ENCODE measurements at places on chromosomes 1 and 21.

DNA sequence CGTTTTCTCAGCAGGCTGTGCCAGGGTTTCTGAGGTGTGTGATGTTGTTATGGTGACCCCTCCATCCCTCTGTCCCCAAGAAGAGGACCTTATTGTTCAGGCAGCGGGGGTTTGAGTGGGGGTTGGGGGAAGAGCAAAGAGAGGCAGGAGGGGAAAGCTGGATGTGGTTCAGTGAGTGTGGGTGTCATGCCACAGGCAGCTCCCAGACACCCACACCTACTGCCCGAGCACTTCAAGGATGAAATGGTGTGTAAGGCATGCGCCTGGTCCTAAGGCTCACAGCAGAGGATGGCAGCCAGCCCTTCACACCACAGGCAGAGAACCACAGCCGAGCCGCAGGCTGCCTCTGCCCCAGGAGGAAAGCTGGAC, 49.9 kb upstream of the STUM start:
- no peak for DNase-seq

DNA sequence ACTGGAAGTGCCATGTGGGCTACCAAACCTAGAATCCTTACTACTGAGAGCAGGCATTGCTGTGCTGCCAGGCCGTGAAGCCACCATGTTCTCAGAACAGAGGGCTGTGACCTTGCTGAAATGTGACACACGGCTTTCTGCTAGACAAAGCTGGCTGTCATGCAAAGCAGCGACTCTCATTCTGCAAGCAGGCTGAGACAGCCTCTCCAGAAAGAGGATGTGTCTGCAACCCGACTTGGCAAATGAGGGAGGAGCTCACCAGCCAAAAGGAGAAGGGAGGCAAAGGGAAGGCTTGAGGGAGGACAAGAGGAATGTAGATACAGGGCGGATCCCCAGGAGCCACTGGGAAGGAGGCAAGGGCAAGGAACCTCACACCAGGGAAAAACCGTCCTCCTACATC, 85.7 kb upstream of the KRTAP19-8 start:
- DNase-seq, result no peak

- no peak for DNase-seq
Measured at GRCh38 chr21:24941316-24942185, 665.7 kb downstream of the MRPL39 start.

DNA sequence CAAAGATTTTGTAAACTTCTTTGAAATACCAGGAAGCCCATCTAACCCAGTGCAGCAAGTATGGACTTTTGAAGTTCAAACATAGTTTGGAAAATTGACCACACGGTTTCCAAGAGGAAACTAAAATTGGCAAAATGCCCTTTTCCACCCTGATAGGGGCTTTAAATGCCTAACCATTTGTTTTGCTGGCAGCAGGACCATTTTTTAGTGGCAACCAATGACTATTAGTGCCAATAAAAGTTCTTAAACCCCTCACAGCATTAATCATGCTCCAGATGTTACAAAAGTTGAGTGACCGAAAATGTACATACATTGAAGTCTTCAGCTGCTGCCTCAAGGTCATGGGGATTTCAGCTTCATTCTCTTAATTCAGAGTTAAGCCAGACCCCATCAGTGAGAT, 46.4 kb upstream of the ENAH start:
- no peak for DNase-seq

DNA sequence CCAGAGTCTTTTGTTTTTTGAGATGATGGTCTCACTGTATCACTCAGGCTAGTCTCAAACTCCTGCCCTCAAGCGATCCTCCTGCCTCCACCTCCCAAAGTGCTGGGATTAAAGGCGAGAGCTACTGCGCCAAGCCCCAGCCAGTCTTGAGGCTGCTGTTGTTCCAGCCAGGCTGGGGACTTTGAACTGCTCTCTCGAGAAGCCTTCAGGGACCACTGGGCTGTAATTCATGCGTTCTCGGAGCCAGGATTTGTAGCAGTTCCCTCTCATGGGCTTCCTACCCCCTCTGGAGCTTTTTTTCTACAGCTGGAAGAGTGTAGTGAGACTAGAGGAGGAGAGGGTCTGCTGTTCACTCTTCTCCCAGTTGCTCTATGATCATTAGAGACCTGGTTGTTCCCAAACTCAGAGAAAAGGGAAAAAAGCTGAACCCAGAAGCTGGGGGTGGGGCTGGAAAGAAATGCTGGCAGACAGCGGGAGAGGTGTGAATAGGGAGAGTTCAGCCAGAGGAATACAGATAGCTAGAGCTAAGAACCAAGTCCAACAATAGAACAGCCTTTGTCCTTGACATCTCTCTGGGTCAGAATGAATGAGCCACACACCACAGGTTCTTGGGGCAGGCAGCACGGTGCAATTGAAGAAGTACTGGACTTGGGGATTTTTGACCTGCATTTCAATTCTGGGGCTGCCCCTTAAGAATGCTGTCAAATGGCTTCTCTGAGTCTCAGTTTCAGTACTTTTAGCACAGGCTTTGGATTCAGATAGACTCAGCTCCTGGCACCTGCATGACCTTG, 13.2 kb upstream of the SLC41A1 start:
- no peak for DNase-seq

DNA sequence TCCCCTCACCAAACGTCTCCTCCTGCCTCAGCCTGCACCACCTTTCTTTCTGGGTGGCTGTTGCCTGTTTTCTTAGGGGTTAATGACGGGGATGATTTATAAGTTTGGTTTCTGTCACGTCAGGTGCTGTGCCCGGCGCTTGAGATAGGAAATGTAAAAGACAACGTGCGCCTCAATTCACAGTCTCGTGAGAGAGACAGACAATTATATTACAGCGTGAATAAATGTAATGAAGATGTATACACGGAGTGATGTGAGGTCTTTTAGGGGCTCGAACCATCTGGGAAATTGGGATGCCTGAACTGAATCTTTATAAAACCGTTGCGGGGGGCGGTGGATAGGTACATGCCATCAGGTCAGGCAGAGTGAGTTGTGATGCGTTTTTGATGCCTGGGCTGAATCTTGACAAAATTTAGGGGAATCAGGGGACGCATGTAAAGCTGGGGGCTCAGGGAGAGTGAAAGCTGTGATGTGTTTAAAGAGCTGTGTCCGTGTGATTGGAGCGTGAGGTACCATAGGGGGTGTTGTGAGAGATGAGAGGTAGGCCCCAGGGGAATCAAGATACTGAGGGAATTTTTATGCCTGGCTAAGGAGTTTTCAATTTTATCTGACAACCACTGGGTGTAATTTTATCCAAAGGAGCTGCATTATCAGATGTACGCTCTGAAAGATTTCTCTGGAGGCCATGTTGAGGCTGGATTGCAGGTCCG, 831 bp downstream of the TIPRL start:
- DNase-seq, result no peak

GRCh38 chr1:106937104-106937503, 119.4 kb upstream of the PRMT6 start:
- DNase-seq, result no peak

DNA sequence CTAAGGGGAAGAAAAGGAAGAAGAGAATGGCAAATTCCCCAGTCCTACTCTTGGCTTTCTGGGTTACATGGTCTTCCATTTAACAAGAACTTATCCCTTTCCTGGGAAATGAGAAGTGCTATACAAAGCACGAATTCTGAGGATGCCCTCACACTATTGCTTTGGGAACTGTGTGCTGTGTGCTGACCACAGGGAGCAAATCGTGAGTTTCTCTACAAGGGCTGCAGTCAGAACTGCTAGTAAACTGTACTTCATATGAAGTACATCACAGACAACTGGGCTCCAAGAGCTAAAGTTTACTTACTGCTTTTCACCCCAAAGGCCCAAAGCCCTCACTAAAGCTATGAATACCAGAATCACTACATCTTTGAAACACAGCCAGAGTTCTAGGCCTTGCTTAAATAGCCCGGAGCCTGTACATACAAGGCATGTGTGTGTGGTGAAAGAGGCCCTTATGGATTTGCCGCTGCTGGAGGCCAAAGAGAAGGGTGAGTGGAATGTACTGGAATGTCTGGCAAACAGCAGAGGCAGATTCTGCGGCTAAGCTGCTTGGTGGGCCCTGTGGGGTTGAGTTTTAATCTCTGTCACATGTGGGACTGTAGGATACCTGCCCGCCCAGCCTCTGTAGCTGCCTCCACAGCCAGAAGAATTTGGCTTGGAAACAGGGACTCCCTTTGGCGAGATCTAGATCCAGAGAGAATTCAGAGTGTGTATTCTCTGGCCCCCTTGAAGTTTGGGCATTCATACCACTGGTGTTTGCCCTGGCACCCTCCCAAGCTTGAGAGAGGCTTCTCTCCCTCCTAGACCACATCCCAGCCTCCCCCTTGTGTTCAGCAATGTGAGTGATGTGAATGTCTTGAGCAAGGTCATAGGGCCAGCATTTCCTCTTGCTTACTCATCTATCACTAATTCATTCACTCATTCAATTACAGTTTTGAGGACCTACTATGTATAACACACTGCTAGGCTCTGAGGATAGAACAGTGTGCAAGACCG, 21.9 kb upstream of the TRIM67 start:
- DNase-seq, result no peak

- no peak for DNase-seq
Measured at GRCh38 chr1:20212685-20213331, 26.5 kb upstream of the PLA2G2C start.

DNA sequence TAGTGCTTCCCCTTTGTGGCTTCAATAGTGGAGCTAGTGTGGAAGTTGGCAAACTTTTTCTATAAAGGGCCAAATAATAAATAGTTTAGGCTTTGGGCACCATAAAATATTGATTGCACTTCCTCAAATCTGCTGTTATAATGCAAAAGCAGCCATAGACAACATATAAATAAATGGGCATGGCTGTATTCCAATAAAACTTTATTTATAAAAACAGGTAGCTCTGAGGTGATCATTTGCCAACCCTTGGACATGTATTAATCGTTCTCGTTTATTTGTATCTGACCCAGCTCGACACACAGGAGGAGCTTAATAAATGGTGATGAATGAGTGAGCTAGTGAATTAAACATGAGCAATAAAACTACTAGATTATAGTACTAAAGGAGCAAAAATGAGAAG, 13.3 kb downstream of the KAZN start:
- DNase-seq, result no peak

DNA sequence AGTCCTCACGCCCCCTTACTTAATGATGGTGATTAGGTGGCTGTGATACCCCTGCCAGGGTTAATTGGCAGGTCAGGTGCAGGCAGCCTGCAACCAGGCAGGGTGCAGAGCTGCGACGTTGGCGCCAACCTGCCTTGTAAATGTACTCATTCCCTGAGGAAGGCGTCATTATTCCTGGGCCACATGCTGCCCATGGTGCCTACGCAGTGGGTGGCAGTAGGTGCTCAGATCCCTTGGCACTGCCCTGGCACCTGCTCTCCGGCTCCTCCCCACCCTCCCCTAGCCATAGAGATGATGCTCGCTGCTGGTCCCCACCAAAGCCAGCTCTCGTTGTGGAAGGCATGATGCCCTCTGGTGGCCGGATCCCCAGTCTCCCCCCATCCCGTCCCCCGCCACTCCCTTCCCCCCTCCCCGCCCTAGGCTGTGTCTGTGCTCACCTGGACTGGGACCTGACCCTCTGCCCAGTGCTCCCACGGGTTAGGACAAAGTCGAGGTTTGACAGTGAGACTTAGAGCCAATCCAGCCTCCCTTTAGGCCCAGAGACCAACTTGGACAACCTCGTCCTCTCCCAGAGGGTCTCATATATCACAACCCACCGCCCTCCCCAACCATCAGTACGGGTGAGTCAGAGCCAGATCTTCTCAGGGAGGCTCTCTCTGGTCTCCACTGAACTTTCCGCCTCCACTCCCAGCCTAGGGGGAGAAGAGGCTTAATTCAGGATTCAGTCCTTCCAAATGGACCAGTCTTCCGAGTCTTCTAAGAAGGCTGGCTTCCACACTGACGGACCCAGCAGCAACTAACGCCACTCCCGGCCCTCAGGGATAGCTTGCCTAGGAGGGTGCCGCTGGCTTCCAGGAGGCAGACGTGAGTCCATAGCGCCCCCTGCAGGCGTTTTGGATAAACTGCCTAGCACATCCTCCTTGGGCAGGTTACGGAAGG, 5.7 kb downstream of the KRTCAP2 start:
- peak; percentile 83 for DNase-seq

GRCh38 chr21:31034378-31034777, 3.9 kb downstream of the KRTAP19-8 start:
- DNase-seq, result no peak

GRCh38 chr1:159197561-159198557, 6.8 kb upstream of the ACKR1 start:
- DNase-seq, result peak; percentile 32

- DNase-seq, result no peak
Measured at GRCh38 chr1:79716447-79716846, 709.9 kb upstream of the ADGRL4 start.

DNA sequence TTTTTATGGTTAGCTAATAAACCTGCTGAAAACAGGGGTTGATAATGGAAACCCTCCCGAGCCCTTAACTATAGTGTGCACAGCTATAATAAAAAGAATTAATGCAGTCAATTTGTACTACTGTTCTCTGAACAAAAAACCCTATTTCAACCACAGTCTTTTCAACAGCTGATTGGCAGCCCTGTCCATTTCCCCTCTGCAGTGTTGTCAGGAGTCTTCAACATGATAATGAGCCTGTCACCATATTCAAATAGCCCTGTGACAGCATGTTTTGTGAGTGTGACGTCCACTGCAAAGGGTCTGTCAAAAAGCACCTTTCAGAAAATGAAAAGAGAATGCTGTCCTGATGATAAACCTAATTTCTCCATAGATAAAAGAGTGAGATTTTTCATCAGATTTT, 92.7 kb downstream of the ESRRG start:
- DNase-seq, result no peak

DNA sequence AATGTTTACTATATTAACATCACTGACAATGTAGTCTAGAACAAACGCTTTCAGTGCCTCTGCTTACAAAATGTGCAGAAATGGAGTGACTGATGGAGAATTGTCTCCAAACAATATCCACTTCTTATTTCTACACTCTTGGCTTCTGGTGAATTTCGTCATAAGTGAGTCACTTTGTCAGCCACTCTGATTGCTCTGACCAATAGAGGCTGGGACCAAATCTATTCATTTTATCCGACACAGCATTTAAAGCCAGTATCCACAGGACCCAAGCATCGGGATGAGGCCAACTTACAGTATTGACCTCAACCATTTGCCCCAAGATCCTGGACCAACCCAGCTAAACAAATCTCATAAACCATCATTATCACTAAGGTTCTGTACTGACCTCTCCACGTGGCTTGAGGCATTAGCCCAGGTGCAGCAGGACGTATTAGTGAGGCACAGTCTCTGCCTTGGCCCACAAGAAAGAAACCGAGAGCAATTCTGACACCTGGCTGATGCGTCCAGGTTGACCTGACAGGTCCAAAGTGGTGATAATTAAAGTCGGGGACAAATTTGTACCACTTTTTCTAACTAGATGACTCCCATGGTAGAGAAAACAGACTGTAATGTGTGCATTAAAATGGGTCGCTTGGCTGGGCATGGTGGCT, 53.3 kb upstream of the ERO1B start:
- no peak for DNase-seq

GRCh38 chr1:52296345-52296744, 69.7 kb downstream of the CC2D1B start:
- no peak for DNase-seq

DNA sequence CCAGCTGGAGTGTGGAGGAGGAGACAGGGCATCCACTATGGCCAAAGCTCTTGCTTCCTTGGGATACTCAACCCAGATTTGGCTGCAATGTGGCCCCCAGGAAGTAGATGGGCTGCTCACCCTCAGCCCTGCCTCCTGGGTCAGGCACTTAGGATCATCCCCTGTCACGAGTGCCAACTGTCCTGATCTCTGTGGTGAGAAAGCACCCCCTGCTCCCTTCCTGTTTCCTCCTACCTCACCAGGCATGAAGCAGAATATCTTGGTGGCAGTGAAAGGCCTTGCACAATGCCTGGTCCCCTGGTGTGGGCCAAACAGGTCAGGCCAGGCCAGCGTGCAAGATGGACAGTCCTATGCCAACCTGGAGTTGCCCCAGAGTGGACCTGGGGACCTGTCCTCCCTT, 211.7 kb downstream of the GRIK3 start:
- DNase-seq, result no peak
